CD8-positive, alpha-beta memory T cell (primary cell): ENCODE measurements at places on chromosomes 12 and 14. TPM values are rescaled to one million over a fixed set of nuclear protein-coding genes. Genes with fewer than 3 reads are reported as not detected.

The TMEM229B gene
- total RNA-seq: 3.2 TPM

The PTGDR gene
- total RNA-seq: 1.4 TPM

The SOS2 gene
- total RNA-seq: 18.4 TPM

GRCh38 chr14:69877492-69877891 is 1.7 kb upstream of the SMOC1 start:
- DNase-seq: no peak
- no peaks in the 10 kb centered on the region for H3K36me3 ChIP-seq
- no peak overlapping the region for H3K27ac ChIP-seq
- H3K4me3 ChIP-seq: no peak overlapping the region

GRCh38 chr12:132689227-132689626 is 1.8 kb downstream of the PXMP2 start:
- no peaks in the 10 kb centered on the region for H3K27me3 ChIP-seq
- peaks cover 7% of the 10 kb centered on the region for H3K4me1 ChIP-seq
- H3K36me3 ChIP-seq: no peaks in the 10 kb centered on the region
- DNase-seq: no peak
- H3K27ac ChIP-seq: no peak overlapping the region

The BDKRB2 gene
- not detected for total RNA-seq
